CD4-positive, CD25-positive, alpha-beta regulatory T cell (primary cell): ENCODE measurements at places on chromosomes 3 and 15.

DNA sequence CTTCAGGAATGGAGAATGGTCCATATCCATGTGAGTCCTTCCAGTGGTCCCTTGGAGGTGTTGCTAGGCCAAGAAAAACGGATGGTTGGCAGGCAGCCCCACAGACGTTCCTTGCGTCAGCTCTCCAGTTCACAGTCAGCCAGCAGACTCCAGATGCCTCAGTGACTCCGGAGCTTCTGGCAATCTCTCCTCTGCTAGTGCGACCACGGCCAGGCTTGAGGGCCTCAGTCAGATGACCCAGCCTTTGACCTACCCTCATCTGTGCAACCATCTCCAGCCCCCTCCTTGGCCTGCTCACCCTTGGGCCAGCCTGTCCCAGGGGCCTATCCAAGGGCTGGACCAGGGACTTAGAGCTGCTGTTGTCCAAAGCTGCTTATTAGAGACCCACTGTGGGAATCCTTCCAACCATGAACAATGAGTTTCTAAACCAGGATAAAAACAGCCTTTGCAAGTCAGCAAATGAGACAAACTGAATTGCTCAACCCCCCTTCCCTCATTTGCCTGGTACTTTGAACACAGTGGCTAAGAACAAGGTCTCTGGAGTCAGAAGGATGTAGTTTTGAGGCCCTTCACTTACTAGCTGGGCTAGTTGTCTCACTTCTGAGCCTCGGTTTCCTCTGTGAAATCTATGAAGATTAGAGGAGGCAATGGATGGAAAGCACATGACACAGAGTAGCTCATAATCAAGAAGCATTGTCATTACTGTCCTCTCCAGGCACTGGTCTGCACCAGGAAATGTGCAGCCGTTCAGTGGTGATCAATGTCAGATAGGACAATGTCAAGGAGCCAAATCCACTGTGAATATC is 44.8 kb downstream of the ANP32A start:
- H3K36me3 ChIP-seq: peaks cover 20% of the 10 kb centered on the region
- H3K27me3 ChIP-seq: no peaks in the 10 kb centered on the region
- no peaks in the 10 kb centered on the region for H3K4me1 ChIP-seq
- no peak overlapping the region for H3K4me3 ChIP-seq
- H3K27ac ChIP-seq: no peak overlapping the region

DNA sequence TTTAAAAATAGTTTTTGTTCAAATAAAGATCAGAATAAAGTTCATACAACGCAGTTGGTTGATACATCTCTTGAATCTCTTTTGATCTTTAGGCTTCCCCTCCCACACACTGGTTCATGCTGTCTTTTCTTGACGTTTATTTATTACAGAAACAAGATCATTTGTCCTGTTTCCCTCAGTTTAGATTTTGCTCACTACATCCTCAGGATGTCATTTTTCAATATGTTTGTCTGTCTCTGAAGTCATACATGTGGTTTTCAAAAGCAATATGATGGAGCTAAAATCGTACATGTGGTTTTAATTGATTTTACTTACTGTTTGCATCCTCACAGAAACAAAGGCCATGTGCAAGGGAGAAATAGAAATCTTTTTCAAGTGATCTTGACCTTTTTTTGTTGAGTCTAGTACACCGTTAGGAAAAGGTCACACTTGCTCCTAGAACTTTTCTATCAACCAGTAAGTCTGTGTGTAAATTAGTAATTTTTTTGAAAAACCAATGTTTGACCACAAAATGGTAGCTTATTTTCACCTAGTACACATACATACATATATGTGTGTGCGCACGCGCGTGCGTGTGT is 63.7 kb upstream of the SENP5 start:
- H3K36me3 ChIP-seq: peaks cover 67% of the 10 kb centered on the region
- no peaks in the 10 kb centered on the region for H3K27me3 ChIP-seq

- H3K4me3 ChIP-seq: no peak overlapping the region
- H3K27me3 ChIP-seq: peaks cover 18% of the 10 kb centered on the region
- no peaks in the 10 kb centered on the region for H3K36me3 ChIP-seq
- DNase-seq: no peak
- no peaks in the 10 kb centered on the region for H3K4me1 ChIP-seq
Measured at GRCh38 chr15:72967397-72967796, 84.9 kb upstream of the NEO1 start.

GRCh38 chr3:38049358-38050126 is 10.5 kb downstream of the DLEC1 start:
- no peaks in the 10 kb centered on the region for H3K4me1 ChIP-seq
- H3K27me3 ChIP-seq: no peaks in the 10 kb centered on the region
- no peak overlapping the region for H3K27ac ChIP-seq
- H3K4me3 ChIP-seq: no peak overlapping the region
- no peak for DNase-seq
- no peaks in the 10 kb centered on the region for H3K36me3 ChIP-seq

DNA sequence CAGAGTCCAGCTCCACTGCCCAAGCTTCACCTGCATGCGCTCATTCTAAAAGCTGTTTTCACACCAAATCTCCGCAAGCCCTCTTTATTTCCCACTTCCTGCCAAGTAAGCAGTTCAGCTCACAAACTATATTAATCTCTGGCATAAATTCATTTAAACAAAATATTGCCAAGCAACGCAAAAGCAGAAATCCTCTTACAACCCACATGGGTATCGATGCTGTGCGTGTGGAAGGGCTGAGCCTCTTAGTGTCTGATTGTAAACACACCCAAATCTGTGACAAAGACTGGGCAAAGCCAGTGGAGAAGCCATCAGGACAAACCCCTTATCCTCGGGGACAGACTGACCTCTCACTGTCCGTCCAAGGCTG is 124.3 kb upstream of the ATP2B2 start:
- H3K27me3 ChIP-seq: no peaks in the 10 kb centered on the region
- no peak for DNase-seq
- H3K4me3 ChIP-seq: no peak overlapping the region
- no peaks in the 10 kb centered on the region for H3K36me3 ChIP-seq
- H3K4me1 ChIP-seq: no peaks in the 10 kb centered on the region

DNA sequence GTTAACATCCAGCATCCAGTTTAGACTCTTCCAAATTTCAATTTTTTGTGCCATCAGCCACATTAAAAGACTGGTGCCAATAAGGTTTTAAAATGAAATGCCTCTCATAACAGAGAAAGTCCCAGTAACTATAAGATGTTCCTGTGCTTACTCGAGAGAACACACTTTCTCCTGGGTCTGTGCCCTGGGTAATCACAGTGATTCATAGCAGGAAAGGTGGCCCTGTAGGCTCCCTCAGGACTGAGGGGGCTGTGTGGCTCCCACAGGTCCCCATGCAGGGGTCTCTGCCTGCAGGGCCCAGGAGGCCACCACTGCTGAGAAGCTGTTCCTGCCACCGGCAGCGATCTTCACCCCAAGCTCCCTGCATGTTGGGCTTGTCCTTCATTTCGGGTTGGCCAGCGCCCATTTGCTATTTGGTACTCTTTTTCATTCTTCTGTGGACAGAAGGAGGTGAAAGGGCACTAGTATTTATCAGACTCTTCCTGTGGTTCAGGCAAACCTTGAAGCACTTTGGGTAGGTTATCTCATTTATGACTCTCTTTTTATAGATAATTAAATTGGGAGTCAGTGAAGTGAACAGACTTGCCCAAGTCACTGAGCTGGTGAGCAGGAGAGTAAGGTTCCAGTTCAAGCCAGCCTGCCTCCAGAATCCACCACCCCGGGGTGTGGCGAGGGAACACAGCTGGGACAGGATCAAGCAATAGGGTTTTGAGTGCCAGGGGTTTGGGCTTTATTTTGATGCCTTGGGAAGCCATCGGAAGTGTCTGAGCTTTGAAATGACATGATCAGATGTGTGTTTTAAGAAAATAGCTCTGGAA is 44.2 kb upstream of the PLXNA1 start:
- no peak overlapping the region for H3K27ac ChIP-seq
- H3K4me1 ChIP-seq: no peaks in the 10 kb centered on the region
- DNase-seq: no peak
- no peaks in the 10 kb centered on the region for H3K36me3 ChIP-seq

DNA sequence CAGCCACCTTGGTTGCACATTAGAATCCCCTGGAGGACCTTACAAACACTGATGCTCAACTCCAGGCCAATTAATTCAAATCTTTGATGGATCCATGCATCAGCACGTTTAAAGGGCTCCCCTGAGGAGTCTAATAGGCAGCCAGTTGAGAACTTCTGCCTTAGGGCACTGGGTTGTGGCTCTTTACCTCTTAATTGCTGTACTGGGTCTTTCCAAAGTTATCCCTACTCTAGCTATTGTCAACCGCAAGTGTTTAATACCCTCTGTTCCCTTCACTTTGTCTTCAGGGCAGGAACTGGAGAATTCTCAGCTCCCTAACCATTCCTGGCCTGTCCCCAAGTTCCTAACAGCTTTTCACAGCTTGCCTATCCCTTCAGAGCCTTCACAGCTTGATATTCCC is 15.0 kb upstream of the FAM174B start:
- no peak for DNase-seq
- H3K36me3 ChIP-seq: no peaks in the 10 kb centered on the region
- no peaks in the 10 kb centered on the region for H3K4me1 ChIP-seq
- H3K27me3 ChIP-seq: no peaks in the 10 kb centered on the region

GRCh38 chr15:54772663-54773062 is 424.1 kb downstream of the RSL24D1 start:
- no peak overlapping the region for H3K27ac ChIP-seq
- H3K4me3 ChIP-seq: no peak overlapping the region
- H3K36me3 ChIP-seq: no peaks in the 10 kb centered on the region
- no peaks in the 10 kb centered on the region for H3K4me1 ChIP-seq
- DNase-seq: no peak

GRCh38 chr3:171504376-171504775 is 44.2 kb upstream of the TNIK start:
- no peaks in the 10 kb centered on the region for H3K4me1 ChIP-seq
- no peak overlapping the region for H3K4me3 ChIP-seq
- no peak overlapping the region for H3K27ac ChIP-seq
- H3K27me3 ChIP-seq: no peaks in the 10 kb centered on the region
- H3K36me3 ChIP-seq: no peaks in the 10 kb centered on the region

- no peaks in the 10 kb centered on the region for H3K4me1 ChIP-seq
- no peak for DNase-seq
- H3K36me3 ChIP-seq: no peaks in the 10 kb centered on the region
- H3K27me3 ChIP-seq: no peaks in the 10 kb centered on the region
- H3K27ac ChIP-seq: no peak overlapping the region
Measured at GRCh38 chr3:178491751-178492150, 44.5 kb upstream of the KCNMB2 start.

DNA sequence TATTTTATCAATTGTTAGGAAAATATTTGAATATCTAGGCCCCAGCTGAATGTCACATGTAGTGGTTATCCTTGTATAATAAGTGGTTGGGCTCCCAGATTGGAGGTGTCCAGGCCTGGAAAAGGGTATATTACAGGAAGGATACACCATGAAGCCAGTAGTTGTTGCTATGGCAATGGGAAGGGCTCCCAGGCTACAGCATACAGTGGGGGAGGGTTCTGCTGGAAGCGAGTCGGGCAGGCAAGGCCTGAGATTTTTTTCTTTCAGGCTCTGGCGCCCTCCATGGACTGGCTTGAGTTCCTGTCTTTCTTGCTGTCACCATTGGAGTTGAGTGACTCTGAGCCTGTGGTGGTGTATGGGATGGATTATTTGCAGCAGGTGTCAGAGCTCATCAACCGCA is 8.9 kb downstream of the ECE2 start:
- DNase-seq: no peak
- H3K36me3 ChIP-seq: no peaks in the 10 kb centered on the region
- no peaks in the 10 kb centered on the region for H3K4me1 ChIP-seq

GRCh38 chr3:129619726-129620162 is 13.3 kb upstream of the PLXND1 start:
- no peaks in the 10 kb centered on the region for H3K4me1 ChIP-seq
- no peak overlapping the region for H3K27ac ChIP-seq
- H3K36me3 ChIP-seq: no peaks in the 10 kb centered on the region
- no peak for DNase-seq

GRCh38 chr3:183862610-183863009 is 22.1 kb downstream of the PARL start:
- no peak overlapping the region for H3K4me3 ChIP-seq
- H3K36me3 ChIP-seq: peaks cover 75% of the 10 kb centered on the region
- H3K4me1 ChIP-seq: no peaks in the 10 kb centered on the region
- no peak overlapping the region for H3K27ac ChIP-seq

- H3K4me3 ChIP-seq: no peak overlapping the region
- no peak for DNase-seq
- no peaks in the 10 kb centered on the region for H3K36me3 ChIP-seq
- H3K27me3 ChIP-seq: no peaks in the 10 kb centered on the region
- no peak overlapping the region for H3K27ac ChIP-seq
Measured at GRCh38 chr15:96219681-96220080, 110.8 kb upstream of the NR2F2 start.

GRCh38 chr15:34883633-34884032 is 85.9 kb downstream of the AQR start:
- DNase-seq: no peak
- no peak overlapping the region for H3K4me3 ChIP-seq
- H3K36me3 ChIP-seq: peaks cover 79% of the 10 kb centered on the region
- no peak overlapping the region for H3K27ac ChIP-seq
- no peaks in the 10 kb centered on the region for H3K4me1 ChIP-seq

DNA sequence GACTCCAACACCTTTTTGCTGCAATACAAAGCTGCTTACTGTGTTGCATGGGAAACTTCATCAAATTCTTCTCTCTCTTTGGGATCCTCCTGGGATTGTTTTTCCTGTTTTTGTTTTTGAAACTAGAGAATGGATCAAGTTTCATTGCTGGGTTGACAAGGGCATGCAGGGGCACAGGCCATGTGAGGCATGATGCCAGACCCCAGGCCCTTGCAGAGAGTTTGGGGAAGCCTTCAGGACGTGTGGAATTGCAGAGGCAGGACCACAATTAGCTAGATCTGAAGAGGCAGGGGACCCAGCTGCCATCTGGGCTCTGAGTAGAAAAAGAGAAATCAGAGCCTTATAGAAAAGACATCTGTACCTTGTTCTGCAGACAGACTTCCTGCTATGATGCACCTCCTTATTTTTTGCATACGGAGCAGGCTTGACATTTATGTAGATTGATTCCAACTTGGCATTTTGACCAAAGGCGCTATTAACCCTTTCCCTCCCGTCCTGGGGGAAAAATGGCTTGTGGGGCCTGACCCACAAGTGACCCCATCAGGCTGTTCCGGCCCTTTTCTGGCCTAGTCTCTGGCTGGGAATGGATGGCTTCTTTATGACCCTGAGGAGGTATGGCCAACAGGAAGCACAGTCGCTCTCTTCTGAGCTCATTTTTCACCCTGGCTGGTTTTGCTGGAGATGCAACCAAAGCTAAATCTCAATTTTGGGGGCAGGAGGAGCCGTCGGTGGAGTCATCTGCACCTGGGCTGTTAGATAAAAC is 44.3 kb upstream of the CHRNB4 start:
- H3K27me3 ChIP-seq: peaks cover 2% of the 10 kb centered on the region
- no peak for DNase-seq
- no peak overlapping the region for H3K27ac ChIP-seq
- no peaks in the 10 kb centered on the region for H3K4me1 ChIP-seq
- H3K4me3 ChIP-seq: no peak overlapping the region

- H3K27me3 ChIP-seq: no peaks in the 10 kb centered on the region
- DNase-seq: no peak
- no peak overlapping the region for H3K27ac ChIP-seq
- no peaks in the 10 kb centered on the region for H3K4me1 ChIP-seq
- no peak overlapping the region for H3K4me3 ChIP-seq
- H3K36me3 ChIP-seq: peaks cover 85% of the 10 kb centered on the region
Measured at GRCh38 chr15:30940359-30940758, 36.6 kb downstream of the FAN1 start.
